SHP77 (cell line): ENCODE measurements at places on chromosomes 4 and X.

- DNase-seq = no peak
Observed at GRCh38 chr4:101958547-101958946, 168.0 kb downstream of the BANK1 start.

DNA sequence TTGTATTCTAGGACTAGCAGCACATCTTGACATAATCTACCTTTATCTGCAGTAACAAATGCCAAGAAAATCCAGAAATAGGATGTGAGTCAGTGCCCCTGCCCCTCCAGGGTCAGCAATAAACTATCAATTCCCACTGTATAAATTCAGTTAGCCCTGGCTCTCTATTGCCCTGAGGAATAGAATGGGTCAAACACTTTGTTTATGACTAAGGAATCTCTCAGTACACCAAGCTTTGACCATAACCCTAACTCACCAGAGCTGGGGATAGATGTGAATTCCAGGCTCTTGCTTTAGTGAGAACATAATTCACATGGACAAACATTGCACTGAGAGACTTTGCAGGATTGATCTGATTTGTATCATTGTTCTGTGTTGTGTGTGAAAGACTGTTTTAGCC, 82.3 kb downstream of the CXXC4 start:
- no peak for DNase-seq

DNA sequence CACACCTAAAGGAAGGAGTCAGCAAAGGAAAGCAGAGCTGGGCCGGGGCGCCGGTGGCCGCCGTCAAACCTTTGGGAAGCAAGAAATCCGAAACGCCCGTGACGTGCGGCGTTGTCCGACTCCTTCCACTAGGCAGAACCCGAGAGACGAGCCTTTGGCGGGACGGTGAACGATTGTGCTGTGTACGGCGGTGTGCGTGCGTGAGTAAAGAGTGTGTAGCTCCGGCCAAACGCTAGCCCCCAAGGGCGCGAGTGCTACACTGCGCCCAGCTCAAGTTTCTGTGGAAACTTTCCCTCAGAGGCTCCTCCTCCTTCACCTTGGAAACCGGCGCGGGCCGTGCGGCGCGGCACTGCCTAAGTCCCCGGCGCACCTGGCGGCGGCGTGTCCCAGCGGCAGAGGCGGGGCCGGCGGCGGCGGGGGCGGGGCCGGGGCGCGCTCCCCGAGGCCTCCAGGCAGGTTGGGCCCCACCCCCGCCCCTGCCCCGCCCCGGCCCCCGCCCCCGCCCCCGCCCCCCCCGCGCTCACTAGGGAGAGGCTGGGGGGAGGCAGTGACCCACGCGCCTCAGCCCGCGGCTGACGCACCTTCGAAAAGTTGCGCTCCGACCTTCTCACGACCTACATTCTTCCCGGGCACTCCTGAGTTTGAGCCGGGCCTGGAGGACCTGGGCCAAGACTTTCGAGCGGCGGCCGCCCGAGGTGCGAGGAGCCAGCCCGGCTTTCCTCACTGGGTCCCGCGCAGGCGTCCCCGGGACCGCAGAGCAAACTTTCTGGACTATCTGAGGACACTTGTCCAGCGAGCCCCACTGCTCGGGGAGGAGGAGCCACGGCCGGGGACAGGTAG, at the start of gene FHIP1A:
Gene FHIP1A (plus strand): TSS at position 547 of the 840 bp plus-strand sequence. CDS start 157,084 bp downstream, outside the sequence.
- DNase-seq = no peak

DNA sequence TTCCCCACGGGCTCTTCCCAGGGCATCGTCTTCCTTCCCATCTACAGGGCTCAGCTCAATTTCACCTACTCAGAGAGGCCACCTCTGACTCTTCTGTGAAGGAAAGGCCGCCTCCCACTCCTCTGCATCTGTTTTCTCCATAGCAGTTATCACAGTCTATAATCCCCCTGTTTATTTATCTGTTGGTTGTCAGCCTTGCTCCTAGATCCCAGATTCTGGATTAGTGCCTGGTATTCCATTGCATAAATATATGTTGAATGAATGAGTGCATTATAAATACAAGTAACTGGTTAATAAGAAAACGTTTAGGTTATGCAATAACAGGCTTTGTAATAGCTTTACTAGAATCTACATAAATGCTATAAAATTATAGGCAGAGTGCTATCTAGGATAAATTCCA, 52.9 kb downstream of the NSG1 start:
- no peak for DNase-seq

- no peak for DNase-seq
Observed at GRCh38 chrX:72107841-72108595, 23.7 kb downstream of the RTL5 start.

DNA sequence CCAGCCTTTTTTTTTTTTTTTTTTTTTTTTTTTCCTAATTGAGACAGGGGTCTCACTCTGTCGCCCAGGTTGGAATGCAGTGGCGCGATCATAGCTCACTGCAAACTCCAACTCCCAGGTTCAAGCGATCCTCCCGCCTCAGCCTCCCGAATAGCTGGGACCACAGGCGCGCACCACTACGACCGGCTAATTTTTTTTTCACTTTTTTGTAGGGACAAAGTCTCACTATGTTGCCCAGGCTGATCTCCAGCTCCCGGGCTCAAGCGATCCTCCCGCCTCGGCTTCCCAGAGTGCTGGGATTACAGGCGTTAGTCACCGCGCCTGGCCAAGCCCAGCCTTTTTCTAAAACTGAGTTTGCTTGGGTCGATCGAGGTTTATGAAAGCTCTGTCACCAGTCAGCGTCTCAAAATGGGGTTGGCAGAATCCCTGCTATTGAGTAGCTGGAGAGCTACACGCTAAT, 1.3 kb upstream of the OTUD5 start:
- DNase-seq = no peak

DNA sequence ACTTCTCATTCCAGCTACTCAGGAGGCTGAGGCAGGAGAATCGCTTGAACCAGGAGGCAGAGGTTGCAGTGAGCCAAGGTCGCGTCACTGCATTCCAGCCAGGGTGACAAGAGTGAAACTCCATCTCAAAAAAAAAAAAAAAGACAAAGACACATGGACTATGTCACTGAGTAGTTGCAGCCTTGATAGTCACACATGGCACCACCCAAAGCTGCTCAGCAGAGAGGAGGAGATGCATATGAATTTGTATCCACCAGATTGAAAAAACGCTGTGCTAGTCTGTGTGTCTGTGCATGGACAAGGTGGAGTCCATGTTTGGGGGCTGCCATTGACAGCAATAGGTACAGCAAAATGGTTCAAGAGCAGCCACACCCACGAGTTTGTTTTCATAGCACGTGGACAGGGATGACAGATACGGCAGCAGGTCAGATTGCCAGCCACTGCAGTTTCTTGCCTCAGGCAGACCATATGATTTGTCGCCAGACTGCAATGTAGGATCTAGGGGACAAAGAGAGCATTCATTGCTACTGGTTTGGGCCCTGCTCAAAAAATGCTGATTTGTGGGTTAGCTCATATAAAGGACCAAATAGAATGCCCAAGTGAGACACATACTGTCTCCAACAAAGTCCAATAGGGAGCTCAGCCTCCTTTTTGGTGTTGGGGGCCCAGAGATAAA, 89.9 kb downstream of the CEP135 start:
- DNase-seq = no peak

DNA sequence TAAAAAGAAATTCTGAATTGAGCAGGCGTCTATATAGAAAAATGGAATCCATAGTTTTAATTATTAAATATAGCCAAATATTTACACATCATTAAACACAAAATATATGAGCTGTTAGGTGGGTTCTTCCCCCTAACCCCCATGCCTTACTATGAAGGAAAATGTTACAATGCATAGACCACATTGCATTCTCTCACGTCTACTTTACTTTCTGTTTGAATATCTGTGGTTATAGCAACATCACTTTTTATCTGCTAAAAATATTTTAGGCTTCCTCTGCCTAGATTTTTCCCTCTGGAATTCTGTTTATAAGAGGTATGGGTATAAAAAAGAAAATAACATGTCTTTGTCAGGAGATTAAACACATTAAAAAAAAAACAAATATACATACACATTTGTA, 73.1 kb downstream of the MAML3 start:
- no peak for DNase-seq

GRCh38 chr4:13980317-13981310, 353.1 kb upstream of the BOD1L1 start:
- DNase-seq = no peak

DNA sequence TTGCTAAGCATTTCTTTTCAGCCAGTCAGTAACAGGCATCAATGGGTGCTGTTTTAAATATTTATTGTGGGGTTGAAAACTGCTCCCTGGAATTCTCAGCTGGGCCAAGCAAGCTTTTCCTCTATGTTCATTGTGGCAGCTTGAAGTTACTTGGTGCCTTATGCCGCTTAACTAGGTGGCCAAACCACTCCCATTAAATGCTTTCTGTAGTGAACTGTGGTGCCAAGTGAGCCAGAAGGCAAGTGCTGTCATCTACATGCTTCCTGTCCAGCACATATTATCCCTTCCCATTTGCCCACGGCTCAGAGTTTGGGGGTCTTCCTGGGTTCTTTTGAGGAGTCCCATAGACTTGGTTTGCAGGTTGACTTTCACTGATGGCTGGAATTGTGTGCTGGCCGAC, 64.8 kb downstream of the TAB3 start:
- DNase-seq = no peak

- no peak for DNase-seq
Observed at GRCh38 chr4:129897111-129897510, 801.2 kb downstream of the C4orf33 start.

- no peak for DNase-seq
Observed at GRCh38 chr4:124104628-124105027, 607.9 kb downstream of the ANKRD50 start.

GRCh38 chr4:113560579-113560978, 201.0 kb downstream of the CAMK2D start:
- no peak for DNase-seq

GRCh38 chrX:13898603-13899002, 81.7 kb upstream of the GPM6B start:
- DNase-seq = no peak

- no peak for DNase-seq
Observed at GRCh38 chr4:3313139-3313538, 20.3 kb downstream of the RGS12 start.

- DNase-seq = no peak
Observed at GRCh38 chr4:108171339-108172230, 2.9 kb upstream of the LEF1 start.
